ENCODE measurements at places on chromosomes 11 and 22.
A peak's percentile ranks its signal among the peaks of the same experiment; 100 is the strongest.

DNA sequence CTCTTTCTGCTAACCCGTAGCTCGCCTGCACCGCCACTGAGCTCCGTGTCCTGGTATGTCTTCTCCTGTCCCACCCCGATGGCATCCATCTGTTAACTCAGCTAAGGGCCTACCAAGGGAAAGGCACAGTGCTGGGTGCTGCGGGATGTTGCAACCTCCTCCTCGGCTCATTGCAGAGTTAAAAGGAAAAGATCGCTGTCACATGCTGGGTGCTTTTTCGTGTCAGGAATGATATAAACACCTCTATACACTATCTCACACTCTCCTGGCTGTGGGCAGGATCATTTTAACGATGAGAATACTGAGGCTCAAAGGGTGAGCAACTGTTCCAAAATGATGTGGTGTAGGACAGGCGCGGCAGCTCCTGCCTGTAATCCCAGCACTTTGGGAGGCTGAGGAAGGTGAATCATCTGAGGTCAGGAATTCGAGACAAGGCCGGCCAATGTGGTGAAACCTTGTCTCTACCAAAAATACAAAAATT, 10.1 kb downstream of the TXN2 start:
- no peak for DNase-seq

GRCh38 chr11:65134240-65134951, at the start of gene SYVN1:
Gene SYVN1, minus strand, starts transcription at chr11:65134519. Its CDS starts 918 bp downstream, at chr11:65133601.
- DNase-seq: peak; percentile 63

GRCh38 chr11:68872216-68873003, 30.7 kb upstream of the CPT1A start:
- DNase-seq: no peak

DNA sequence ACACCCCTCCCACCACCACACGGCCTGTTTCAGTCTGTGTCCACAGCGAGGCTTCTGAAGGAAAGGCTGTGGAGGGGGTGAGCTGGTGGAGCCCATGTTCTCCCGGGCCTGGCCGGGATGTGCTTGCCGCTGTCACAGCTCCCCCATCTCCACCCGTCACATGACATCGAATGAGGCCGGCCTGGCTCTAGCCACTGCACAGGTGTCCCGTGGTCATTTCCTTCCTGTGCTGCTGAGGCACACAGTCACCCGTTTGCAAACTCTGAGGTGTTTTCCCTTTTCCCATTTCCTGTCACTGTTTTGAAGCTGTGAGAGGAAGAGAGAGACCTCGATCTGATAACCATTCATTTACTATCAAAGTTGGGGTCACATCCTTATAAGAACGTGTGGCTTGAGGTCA, 55.7 kb upstream of the CLDN5 start:
- no peak for DNase-seq

- DNase-seq: no peak
Measured at GRCh38 chr22:35949243-35949642, 79.4 kb downstream of the RBFOX2 start.

- DNase-seq: peak; percentile 89
Measured at GRCh38 chr11:111797145-111797581, 31.0 kb upstream of the PPP2R1B start.

DNA sequence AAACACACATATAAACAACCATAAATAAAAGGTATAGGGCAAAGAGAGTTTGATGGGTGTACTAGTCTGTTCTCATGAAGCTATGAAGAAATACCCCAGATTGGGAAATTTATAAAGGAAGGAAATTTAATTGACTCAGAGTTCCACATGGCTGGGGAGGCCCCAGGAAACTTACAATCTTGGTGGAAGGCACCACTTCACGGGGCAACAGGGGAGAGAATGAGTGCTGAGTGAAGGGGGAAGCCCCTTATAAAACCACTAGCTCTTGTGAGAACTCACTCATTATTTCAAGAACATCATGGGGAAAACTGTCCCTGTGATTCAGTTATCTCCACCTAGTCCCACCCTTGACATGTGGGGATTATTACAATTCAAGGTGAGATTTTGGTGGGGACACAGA, 385.9 kb upstream of the ANO5 start:
- DNase-seq: no peak

DNA sequence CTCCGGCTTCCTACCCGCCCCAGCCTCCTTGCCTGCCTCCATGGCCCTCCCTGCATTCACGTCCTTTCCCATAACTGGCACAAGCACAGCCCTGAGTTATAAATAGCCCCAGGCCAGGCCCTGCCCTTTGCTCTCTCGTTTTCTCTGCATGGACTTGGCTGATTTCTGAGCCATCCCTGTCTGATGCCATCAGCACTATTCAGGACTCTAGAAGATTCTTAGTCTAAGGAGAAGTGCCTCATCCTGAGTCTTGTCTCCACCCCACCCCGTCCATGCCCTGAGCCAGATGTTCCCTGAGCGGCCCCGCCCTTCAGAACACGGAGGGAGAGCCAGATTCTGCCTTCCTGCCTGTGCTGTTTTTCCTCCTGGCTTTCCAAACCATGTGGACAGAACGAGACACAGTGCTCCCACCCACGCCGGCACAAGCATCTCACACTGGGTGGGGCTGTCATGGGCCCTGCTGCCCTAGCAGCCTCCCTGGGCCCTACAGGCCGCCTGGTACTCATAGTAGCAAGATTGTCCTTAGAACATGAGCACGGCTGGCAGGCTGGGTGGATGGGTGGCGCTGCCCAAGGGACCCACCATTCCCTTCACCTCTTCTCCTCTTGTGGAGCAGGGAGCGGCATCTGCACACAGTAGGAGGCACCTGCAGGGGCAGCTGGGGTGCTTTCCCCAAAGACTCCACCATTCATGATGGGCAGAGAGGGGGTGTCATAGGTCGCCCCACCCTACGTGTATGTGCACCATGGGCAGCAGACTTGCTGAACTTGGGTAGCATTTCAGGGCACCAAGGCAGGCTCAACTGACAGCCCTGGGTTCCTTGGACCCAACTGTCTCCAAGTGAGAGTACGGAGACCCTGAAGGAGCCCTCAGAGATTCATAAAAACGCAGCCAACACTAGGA, 76.9 kb downstream of the BCR start:
- DNase-seq: no peak

GRCh38 chr11:20017320-20017719, 143.0 kb downstream of the DBX1 start:
- DNase-seq: no peak

DNA sequence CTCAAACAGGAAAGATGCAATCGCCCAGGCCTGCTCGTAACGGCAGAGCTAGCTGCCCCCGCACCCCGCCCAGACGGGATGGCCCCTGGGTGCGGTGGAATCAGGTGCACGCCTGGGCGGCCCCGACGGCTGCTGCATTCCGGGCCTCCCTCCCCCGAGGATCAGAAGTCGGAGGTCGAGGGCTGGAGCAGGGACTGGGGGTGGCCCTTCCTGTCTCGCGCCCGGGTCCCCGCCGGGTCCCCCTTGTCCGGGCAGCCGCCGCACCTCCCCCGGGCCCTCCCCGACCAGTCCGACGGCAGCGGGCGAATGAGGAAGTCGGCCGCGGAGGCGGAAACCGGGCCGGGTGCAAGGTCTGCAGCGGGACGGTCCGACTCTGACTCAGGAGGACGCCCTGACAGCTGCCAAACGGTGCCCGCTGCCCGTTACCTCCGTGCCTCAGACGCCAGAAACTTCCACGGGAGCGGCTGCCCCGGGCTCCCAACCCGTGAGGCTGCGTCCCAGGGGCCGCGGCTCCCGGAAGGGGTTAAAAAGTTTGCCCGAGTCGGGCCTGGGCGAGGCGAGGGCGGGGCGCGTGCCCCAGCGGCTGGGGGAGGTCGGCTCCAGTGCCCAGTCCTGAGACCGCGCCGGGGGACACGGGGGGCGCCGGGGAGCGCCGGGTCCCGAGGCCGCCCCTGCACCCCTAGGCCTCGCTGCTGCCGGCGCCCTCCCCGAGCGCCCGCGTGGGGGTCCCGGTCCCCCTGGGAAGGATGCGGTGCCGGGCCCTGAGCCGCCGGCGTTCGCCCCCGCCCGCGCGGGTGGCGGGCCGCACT, 663 bp downstream of the MYH9 start:
- DNase-seq: no peak

DNA sequence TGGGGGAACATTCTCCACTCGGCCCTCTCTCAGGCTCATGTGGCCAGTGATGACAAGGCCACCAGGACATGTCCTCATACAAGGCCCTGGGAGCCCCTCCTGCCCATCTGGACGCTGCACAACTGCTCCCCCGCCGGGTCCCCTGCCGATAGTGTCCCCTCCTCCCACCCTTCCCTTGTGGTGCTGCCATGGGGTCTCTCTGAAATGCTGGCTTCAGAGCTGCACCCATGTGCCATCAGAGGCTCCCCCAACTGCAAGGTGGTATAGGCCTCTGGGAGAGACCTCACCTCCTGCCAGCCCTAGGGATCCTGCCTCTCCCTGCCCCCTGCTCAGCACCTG, 113.0 kb downstream of the KCNQ1OT1 start:
- no peak for DNase-seq

- DNase-seq: no peak
Measured at GRCh38 chr22:22185844-22186499, 58.6 kb upstream of the VPREB1 start.

GRCh38 chr11:117910941-117911655, 18.1 kb downstream of the TMPRSS13 start:
- no peak for DNase-seq

- DNase-seq: no peak
Measured at GRCh38 chr11:128232588-128232987, 354.8 kb downstream of the ETS1 start.

- no peak for DNase-seq
Measured at GRCh38 chr11:74248469-74248868, 63.0 kb downstream of the P4HA3 start.

- DNase-seq: no peak
Measured at GRCh38 chr22:25109878-25110595, 89.6 kb upstream of the CRYBB3 start.

DNA sequence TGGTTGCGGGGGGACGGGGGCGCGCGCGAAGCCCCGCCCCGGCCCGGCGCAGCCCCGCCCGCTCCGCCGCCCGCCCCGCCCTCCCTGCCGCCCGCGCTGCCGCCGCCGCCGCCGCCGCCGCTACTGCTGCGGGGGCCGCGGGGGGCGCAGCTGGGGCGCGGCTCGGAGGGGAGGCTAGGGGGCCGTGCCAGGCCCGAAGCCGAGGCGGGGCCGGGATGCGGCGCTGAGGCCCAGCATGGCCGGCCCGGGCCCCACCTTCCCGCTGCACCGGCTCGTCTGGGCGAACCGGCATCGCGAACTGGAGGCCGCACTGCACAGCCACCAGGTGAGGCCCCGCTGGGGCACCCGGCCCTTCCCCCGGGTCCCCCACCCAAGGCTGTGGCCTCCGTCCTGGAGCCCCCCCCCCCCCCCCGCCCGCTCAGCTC, at the start of gene ANKRD13D:
ANKRD13D (plus strand) TSS at position 78 of the 425 bp plus-strand sequence; CDS start at position 236, 158 bp downstream.
- DNase-seq: no peak

DNA sequence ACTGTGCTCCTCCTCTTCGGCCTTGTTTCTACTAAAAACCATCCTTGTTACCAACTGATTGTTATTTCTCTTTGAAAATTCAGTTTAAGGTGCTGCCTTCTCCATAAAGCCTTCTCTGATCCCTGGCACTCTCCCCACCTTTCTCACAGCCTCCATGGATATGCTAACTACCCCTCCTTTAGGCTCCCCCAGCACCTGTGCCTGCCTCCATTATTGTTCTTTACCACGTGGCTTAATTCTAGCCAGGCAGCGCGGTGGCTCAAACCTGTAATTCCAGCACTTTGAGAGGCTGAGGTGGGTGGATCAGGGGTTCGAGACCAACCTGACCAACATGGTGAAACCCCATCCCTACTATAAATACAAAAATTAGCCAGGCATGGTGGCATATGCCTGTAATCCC, 96.3 kb downstream of the MRTFA start:
- DNase-seq: no peak

- peak; percentile 45 for DNase-seq
Measured at GRCh38 chr22:36470162-36470993, 11.1 kb downstream of the TXN2 start.

GRCh38 chr11:106917973-106918372, 100.3 kb downstream of the GUCY1A2 start:
- no peak for DNase-seq

- DNase-seq: no peak
Measured at GRCh38 chr11:118691926-118692830, 12.7 kb upstream of the TREH start.

DNA sequence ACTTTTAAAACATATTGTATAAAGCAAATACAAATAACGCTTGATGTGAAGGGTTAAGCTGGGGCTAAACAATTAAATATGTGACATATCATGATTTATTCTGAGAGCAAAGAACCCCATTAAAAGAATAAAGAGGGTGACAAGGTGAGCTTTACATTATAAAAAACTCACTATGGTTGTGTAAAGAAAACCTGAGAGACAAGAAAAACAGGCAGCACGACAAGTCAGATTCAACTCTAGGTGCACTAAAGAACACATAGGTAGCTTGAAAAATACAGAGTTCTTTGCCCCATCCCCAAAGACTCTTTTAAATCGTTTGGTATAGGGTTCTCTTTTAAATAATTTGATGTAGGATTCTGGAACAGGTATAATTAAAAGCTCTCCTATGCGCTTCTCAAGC, 63.5 kb downstream of the LUZP2 start:
- DNase-seq: no peak

GRCh38 chr11:134082990-134083389, 14.1 kb downstream of the JAM3 start:
- no peak for DNase-seq

- no peak for DNase-seq
Measured at GRCh38 chr22:43482318-43482625, 70.5 kb downstream of the MPPED1 start.

DNA sequence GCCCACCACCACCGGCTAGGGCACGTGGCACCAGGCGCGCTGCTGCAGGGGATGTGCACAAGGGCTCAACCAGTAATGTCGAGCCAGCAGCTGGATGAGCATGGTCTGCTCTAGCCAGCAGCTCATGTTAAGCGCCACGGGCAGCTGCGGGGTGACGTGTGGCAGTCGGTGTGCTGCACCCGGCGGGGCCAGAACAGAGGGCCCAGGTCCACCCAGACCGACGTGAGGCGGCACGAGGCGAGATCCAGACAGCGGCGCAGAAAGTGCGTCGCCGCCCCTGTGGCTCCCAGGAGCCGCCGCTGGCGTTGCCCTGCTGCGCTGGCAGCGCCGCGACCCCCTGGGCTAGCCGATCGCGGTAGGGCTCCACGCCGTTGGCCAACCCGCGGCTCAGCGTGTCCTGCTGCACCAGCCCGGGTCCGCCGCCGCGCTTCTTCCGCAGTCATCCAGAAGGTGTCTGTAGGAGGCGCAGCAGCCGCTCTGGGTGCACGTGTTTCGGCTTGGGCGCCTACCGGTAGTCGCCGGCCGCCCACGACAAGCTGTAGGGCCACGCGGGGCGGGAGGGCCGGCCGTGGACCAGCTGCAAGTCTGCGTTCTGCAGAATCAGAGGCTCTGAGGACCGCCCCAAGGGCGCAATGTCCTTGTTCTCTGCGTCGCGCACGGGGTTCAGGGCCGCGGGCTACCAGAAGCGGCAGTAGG, 4.6 kb upstream of the GALR3 start:
- DNase-seq: no peak

- peak; percentile 60 for DNase-seq
Measured at GRCh38 chr11:44580701-44581100, 15.2 kb downstream of the CD82 start.

All from DMS 273 treated with DMSO at 0.1 percent for 48 hours (cell line).